Skin of body (tissue), 3 donors: ENCODE measurements at places on chromosomes 3 and 15. TPM values are rescaled to one million over a fixed set of nuclear protein-coding genes. Genes with fewer than 3 reads are reported as not detected.
A peak's percentile ranks its signal among the peaks of the same experiment; 100 is the strongest.

DNA sequence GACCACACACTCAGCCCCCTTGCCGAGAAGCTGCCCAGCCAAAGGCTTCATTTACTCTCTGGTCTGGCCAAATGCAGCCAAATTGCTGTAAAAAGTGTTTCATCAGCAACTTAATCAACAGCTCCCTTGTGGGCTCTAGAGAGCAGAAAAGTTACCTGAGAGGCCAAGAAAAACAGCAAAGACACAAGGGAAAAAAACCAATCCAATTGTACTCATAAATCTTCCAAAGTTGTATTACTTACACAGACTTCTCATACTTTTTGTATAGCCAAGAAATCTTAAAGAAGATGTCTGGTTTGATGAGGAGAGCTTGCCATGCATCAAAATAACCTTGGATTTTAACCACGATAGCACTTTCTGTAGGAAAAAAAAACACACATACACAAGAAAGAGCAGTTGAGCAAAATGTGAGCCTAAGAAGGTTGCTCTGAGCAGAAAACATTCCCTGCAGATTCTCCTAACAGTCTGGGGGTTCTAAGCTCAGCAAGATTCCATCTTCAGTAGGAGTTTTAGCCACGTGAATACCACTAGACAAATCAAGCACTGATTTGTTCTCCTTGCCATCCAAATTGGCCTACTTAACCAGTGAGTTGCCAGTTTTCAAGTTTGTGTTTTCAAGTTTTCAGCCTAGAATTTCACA, 120.0 kb downstream of the CYP19A1 start:
- no peak for DNase-seq

- no peak for DNase-seq
Observed at GRCh38 chr3:43126536-43126935, 20.7 kb upstream of the POMGNT2 start.

KBTBD13 gene
- 0.30 TPM for total RNA-seq

- DNase-seq, result no peak
Observed at GRCh38 chr3:187193181-187193580, 4.1 kb upstream of the RTP1 start.

PCYT1A gene
- total RNA-seq, result 42.2 TPM

- DNase-seq, result no peak
Observed at GRCh38 chr3:31352331-31352730, 180.4 kb upstream of the STT3B start.

CEP63 gene
- 25.6 TPM for total RNA-seq

DNA sequence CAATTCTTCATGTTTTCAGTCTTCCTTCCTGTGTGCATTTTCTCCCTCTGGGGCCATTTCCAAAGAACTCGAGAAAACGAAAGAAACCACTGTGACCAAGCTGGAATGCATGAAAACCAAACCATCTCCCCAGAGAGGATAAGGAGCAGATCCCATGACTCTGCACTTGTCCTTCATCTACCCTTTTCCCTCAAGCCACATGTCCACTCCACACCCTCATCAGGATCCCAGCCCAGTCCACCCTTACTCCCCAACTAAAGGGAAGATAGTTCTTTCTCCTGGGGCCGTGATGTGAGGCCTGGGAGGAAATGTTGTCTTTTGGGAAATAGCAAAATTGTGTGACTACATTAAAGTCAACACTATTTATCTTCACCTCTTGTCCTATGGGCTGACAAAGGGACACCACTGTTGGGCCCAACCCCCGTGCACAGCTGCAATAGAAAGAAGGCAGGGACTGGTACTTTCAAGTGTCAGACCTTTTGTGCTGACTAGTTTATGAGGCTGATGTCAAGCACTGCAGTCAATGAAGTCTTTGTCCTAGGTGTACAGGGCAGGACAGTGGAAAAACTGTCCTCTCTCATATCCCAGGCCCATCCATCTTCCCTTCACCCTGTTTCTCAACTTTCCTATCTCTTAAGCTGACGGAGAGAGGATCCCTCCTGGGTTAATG, 487.1 kb upstream of the NR2F2 start:
- no peak for DNase-seq

GRK7 gene
- total RNA-seq, result 0.10 TPM

- no peak for DNase-seq
Observed at GRCh38 chr3:53570709-53571108, 76.3 kb downstream of the CACNA1D start.

PHC3 gene
- 48.7 TPM for total RNA-seq

RAB7A gene
- 58.6 TPM for total RNA-seq

DNA sequence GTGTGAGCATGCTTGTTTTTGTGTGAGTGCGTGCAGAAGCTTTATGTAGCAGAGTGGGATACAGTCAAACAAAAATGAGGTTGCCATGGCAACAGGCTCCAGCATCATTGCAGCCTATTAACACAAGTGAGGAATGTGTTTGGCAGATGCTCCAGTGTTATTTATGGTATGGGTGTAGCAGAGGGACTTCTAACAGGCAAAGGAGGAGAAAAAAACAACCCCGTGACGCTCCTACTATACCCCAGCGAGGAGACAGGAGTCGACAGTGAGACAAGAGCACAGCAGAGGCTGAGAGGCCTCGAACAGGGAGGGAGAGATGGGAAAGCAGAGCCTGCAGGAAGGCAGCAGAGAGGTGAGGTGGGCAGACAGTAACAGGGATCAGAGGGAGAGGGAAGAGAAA, 4.9 kb downstream of the ADCY5 start:
- peak; percentile 26 for DNase-seq

DNA sequence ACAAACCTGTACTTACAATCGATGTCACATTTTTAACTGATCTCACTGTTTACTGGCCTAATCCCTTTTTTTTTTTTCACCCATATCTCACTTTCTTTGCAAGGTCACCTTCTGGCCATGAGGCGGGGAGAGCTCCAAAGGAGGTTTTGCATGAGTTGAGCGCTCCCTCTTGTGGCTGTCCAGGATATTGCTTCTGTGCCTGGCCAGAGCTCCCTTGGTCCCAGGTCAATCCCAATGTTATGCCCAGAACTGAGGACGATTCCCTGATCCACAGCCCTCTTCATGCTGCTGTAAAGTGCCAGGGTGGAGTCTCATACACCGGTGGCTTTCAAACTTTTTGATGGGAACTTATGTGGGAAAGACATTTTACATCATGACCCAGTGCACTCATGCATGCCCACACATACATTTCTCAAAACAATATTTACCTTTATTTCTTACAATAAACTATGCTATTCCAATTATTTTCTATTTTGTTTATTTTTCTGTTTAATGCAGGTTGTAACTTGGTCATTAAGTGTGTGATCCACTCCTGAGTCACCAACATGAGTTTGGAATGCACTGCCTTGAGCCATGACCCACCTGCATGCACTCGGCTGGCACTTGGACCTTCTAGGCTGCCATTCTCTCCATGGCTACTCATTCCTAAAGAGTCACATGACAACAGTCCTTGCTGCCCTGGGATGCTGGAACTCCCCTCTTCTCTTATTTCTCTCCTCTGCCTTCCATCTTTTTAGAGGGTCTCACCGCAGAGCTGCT, 9.6 kb upstream of the SST start:
- DNase-seq, result peak; percentile 21

CLDN1 gene
- 115 TPM for total RNA-seq

- no peak for DNase-seq
Observed at GRCh38 chr3:128395046-128395445, 71.6 kb downstream of the DNAJB8 start.

DNA sequence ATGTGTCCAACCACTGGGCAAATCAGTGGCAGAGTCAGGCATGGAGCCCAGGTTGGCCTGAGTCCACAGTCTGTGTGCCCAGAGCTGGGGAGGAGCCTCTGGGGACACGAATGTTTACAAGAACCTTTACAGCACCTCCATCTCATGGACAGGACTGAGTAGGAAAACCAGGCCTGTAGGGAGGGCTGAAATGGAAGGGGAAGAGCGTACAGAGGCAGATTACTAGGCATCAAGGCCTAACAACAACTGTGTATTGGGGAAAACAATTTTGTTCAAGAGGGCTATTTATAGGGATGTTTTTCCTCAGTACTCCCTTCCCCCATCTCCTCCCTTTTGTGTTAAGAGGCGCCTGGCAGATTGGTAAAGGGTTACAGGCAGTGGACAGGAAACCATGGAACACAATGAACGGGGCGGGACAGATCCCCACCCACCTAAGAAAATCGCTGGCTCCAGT, 15.1 kb upstream of the ARHGAP31 start:
- peak; percentile 15 for DNase-seq

DNA sequence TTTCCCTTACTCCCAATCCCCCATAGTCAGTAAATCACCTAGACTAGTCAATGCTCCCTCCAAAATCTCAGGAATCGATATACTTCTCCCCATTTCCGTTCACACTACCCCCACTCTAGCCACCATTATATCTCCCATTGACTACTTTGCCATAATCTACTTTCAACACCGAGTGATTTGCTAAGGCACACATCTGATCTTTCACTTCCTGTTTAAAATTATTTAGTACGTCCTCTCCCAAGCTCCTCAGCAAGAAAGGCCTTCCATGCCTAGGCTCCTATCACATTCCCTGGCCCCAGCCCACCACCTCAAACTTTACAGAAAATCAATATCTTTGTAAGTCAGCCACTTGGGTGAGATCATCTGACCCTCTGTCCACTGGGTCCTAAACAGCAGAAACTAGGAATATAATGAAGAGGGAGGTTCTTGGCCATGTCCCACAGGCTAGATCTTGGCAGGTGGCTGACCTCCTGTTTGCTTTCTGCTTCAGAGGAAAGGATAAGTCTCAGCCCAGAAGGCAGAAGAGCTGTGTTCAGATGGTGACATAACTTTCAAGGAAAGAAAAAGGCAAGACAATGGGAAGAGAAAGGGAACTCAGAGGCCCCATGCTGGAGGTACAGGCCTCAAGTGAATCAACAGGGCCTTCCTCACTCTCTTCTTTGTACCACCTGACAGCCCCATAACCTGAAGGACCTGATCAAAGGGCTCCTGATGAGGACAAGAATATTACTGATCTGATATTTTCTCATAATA, 103.0 kb downstream of the RPL22L1 start:
- DNase-seq, result no peak

PTX3 gene
- total RNA-seq, result 24.6 TPM

CHRNA7 gene
- total RNA-seq, result 1.6 TPM
